ENCODE measurements at places on chromosomes 2 and 18. TPM values are rescaled to one million over a fixed set of nuclear protein-coding genes. Genes with fewer than 3 reads are reported as not detected.

MTX2 gene
- total RNA-seq = 8.5 TPM

BZW1 gene
- 85.4 TPM for total RNA-seq

UGT1A10 gene
- total RNA-seq = not detected

THSD7B gene
- not detected for total RNA-seq

Measured in ascending aorta (tissue), 2 donors.